ENCODE measurements at places on chromosomes 1 and 21. TPM values are rescaled to one million over a fixed set of nuclear protein-coding genes. Genes with fewer than 3 reads are reported as not detected.

LRRC71 gene
- not detected for polyA plus RNA-seq

- no peak for DNase-seq
Measured at GRCh38 chr21:35281956-35282355, 232.9 kb upstream of the RUNX1 start.

GRCh38 chr21:45817345-45817744 is 164.2 kb upstream of the COL6A1 start:
- no peak for DNase-seq

DNA sequence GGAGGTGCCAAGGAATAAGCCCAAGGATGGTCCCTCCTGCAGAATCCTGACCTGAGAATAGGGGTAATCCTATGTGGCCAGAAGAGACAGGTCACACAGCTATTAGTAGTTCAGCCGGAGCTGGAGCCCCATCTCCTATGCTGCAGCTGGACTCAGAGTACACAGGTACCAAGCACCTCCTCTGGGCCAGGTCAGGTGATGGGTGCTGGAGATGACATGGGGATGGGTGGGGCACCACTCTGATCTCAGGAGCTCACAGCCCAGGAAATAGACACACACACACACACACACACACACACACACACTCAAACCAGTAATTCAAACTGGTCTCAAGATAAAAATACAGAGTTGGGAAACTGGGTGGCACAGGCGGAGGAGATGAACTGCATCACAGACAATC is 54.2 kb upstream of the SSBP3 start:
- peak; percentile 86 for DNase-seq

- DNase-seq, result no peak
Measured at GRCh38 chr1:223700388-223700918, 11.9 kb upstream of the CAPN2 start.

DNA sequence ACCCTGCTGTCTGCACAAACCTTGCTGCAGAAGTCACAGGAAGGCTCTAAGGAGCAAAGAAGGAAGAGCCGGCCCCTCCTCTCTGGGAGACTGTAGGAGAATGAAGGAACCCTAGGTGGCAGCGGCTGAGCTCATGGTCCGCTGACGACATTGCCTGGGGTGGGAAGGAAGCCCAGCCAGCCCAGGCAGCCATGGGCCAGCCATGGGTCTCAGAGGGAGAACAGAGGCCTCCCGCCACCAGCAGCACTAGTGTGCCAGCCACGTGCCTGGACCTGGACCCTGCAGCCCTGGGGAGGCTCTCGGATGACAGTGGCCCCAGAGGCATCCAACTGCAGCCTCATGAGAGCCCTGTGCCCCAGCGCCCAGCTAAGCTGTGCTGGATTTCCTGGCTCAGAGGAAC is 49.2 kb upstream of the POFUT2 start:
- DNase-seq, result no peak
